ENCODE measurements at places on chromosomes 2 and 18.

DNA sequence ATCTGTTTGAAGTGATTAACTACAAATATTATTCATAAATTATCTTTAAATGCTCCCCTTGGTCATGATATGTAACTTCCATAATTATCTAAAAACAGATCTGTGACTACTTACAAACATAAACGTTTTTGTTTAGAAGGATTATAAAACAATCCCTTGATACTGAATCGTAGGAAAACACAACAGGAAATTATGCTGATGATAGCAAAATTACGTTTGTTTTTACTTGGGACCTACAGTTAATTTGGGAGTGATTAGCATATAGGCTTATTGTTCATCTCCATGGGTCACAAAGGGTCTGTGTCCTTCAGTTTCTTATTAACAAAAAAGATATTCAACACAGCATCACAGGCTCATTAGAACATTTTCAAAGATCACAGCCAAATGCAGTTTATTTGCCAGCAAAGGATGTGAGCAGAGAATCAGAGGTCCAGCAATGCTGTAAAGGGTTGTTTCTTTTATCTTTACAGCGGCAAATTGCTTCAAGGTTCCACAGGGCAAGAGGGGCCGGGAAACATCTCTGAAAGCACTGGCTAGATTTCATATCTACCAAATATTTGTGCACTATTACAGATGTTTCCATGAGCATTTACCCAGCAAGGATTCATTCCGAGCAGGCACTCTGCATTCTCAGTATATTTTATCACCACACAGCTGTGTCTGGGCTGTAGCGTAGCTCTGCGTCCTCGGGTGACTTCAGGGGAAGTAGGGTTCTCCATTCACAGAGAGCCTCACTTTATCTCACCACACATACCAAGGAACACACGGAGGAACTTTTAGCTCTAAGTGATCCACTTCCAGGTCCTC is 4.1 kb downstream of the CCDC195 start:
- no peak for DNase-seq

DNA sequence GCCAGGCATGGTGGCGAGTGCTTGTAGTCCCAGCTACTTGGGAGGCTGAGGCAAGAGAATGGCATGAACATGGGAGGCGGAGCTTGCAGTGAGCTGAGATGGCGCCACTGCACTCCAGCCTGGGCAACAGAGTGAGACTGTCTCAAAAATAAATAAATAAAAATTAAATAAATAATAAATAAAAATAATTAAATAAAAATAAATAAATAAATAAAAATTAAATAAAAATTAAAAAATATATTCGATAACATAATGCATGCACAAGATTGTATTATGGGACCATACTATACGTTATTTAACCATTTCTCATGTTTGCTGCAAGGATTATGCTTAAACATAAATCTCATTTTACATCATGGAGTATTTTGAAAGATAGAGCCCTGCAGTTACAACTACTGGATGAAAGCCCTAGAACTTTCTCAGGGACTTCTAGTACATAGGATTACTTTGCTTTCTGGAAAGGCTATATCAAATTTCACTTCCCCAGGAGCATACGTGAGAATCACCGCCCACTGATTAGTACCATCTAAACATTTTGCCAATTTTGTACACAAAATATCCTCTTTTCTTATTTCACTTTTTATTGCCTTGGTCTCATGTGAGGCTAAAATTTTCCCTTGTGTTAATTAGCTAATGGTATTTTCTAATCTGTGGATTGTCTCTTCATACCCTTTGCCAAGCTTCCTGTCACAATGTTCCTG is 234.3 kb upstream of the LYPD1 start:
- no peak for DNase-seq

- DNase-seq: no peak
These were observed 5.8 kb downstream of the GPR55 start for GRCh38 chr2:230919240-230919639.

GRCh38 chr2:78982638-78983330 is 42.7 kb upstream of the REG3G start:
- no peak for DNase-seq

GRCh38 chr2:65450810-65451209 is 18.4 kb upstream of the SPRED2 start:
- no peak for DNase-seq

- DNase-seq: no peak
These were observed 430.6 kb upstream of the RAB6C start for GRCh38 chr2:129548880-129549279.

DNA sequence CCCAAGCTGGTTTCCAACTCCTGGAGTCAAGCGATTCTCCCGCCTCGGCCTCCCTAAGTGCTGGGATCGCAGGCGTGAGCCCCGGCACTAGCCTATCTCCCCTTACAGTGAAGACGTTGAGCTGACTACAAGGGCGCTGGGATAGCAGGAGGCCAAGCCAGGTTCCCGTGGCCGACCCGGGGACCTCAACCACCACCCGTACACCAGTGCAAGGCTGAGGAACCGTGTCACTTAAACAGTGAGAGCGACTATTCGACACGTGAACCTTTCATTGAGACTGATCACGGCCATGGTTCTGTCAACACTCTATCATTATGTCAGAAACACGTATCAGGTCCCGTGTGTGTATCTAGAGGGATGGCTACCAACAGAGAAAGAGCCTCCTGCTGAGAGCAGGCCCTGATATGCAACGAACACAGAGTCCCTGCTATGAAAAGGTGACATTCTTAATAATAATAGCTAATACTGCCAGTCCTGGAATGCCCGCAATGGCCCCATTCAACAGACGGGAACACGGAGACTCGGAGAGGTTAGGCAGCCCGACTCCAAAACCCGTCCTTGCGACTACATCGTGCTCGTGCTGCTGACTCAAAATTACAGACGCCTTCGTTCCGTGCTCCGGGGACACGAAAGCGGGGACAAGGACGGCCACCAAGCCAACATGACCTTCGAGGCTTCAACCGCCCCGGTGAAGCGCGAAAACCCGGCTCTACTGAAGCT is 833 bp downstream of the AFG3L2 start:
- DNase-seq: peak; percentile 13

- DNase-seq: no peak
These were observed 281.6 kb downstream of the ZNF385B start for GRCh38 chr2:179579800-179580199.

- DNase-seq: peak; percentile 62
These were observed 92.4 kb upstream of the RMDN2 start for GRCh38 chr2:37832590-37833197.

- no peak for DNase-seq
These were observed 439.4 kb upstream of the CWC22 start for GRCh38 chr2:180446492-180446891.

GRCh38 chr2:84958135-84959059 is 12.6 kb upstream of the KCMF1 start:
- DNase-seq: no peak

DNA sequence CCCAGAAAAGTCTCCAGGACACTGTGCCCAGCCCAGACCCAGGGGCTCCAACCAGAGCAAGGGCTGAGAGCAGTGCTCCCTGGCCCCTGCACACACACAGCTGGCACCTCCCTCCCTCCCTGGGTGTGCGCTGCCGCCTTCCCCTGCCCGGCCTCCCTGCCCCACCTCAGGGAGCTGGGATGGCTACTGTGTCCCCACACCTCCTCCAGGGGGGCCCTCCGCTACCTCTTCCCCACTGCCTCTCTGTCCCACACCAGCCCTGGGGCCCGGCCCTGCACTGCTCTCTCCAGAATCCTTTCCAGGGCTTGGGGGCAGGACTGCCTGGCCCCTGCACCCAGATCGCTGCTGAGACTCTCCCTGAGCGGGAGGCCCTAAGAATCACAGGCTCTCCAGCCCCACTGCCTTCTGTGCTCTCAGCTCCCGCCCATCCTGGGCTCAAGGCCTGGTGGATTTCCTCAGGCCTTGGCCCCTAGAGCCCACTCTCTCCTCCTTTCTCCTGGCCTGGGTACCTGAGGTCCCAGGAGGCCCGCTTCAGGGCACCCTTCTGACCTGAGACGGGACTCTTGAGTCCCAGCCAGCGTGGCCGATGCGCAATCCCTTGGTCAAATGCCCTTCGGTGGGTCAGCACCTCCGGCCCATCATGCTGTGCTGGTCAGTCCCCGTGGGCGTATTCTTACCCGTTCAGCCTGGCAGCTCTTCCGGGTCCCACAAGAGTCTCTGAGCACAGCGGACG is 276.8 kb upstream of the HDAC4 start:
- no peak for DNase-seq

- DNase-seq: no peak
These were observed 4.9 kb upstream of the DUSP2 start for GRCh38 chr2:96150007-96150640.

- no peak for DNase-seq
These were observed 1661.9 kb upstream of the PIK3C3 start for GRCh38 chr18:40292985-40293710.

- DNase-seq: no peak
These were observed 33.8 kb downstream of the GPC1 start for GRCh38 chr2:240469239-240469636.

DNA sequence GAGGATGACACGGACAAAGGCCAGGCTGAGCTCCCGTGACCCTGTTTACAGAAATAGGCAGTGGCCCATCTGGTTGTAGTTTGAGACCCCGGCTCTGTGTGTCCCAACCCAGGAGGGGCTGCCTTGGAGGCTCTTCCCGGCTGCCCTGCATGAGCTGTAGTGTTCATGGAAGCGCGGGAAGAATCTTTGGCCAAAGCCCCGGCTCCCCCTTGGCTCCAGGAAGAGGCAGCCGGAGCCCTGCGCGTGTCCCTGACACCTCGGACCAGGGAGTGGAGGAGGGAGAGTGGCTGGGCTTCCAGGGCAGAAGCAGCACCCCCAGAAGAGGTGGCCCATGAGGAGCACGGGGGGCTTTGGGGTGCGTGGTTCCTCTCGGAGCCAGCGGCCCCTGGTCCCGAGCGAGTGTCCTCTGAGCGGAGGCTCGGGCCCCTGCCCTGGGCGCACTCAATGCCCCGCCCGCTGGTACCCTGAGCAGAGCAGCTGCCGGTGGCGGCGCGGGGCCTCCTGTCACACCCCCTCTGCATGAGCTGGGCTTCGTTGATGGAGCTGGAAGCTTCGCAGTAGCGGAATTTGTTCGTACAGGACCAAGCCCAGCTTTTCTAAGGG is 21.7 kb downstream of the GPR35 start:
- DNase-seq: no peak

DNA sequence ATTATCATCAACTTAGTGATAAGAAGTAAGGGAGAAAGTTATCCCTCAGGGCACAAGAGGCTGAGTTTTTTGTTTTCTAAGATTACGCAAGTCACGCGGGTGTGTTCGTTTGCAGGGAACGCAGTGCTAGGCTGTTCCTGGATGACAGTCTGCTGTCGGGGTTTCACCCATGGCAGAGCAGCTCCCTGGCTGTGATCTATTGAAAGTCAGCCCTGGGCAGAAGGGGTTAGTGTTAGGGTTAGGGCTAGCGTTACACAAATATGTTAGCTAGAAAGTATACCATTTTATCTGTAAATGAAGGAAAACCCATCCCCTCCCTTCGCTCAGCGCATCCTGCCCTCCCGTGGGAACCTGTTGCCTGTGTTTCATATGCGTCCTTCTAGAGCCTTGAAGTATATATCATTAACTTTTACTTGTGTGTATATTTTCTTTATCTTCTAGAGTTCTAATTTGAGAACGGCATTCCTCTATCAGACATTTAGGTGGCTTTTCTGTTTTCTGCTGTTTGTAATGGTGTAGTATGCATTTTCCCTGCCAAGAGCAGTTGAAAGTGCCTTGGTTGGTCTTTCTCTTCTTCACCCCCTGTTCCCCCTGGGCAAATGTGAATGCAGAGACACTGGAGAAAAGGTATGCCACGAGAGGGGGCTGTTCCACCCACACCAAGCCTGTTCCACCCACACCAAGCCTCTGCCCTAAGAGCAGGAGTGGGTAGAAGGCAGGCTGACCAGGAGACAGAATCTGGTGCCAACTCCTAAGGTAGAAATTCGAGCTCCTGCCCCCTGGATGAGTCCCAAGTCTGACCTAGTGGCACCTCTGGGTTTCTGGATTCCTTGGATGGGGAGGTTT is 47.0 kb downstream of the ARMC9 start:
- DNase-seq: no peak

DNA sequence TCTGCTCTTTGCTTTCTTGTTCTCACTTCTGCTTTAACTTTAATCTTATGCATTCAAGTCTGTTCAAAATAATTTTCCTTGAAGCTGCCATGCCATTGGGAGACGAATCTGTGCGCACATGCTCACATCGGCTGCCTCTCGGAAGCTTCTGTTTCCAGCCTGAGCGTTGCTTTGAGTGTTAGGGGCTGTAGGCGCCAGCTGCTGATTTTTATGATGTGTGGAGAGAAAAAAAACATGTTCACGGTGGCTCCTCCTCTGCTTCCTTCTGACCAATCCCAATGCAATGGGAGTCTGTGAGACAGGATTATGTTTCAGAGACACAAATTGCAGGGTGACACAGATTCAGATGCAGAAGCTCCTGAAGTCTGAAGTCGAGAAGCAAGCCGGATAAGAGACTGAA is at the start of gene MC4R:
Gene MC4R, minus strand, starts transcription at position 180 of the 400 bp plus-strand sequence. CDS start 426 bp downstream, outside the sequence.
- no peak for DNase-seq

DNA sequence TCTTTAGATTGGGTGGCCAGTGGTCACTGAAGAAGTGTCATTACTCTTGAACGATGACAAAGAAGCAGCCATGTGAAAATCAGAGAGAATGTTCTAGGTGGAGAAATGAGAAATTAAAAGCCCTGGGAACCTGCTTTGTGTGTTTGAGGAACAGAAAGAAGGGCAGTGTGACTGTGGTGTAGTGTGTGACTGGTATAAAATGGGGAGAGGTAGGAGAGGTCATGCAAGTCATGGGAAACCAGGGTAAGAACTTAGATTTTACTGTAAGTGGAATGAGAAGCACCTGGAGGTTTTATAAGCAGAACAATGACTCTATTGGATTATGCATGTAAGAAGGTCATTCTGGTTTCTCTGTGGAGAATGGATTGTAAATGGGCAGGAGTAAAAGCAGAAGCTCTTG is 12.2 kb downstream of the ICOS start:
- no peak for DNase-seq

DNA sequence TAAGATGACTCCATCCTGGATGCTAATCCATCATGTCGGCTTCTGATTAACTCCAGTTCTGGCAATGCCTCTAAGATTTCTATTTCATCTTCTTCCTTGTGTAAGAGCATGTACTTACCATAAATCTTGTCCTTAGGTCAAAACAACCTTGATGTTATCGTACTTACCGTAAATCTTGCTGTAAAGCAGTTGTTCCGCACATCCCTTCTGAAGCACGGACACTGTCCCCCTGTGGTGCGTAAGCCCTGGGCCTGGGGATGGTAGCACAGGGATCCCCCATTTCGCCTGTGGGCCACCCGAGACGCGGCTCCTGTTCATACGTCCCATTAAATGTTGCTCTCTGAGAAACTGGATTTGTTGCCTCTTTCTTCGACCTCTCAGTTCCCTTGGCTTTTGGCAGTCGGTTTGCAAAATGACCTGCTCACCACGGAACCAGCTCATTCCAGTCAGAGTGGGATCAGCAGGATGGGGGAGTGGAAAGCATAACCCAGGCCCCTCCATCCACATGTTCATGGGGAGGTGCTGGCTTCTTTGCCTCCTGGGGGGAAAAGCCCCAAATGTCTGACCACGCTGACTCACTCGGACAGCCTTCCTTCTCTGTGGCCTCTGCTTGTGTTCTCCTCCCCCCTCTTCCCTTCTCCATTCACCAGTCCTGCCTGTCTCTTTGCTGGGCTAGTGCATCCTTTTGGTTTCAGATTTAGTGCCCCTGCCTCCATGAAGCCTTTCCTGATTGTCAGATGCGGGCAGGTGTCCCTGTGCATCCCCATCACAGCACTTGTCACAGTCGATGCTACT is 49.9 kb downstream of the RAB31 start:
- DNase-seq: peak; percentile 38

- DNase-seq: no peak
These were observed 45.6 kb upstream of the ANKRD44 start for GRCh38 chr2:197356136-197356535.

GRCh38 chr2:109530712-109531111 is 83.1 kb downstream of the SEPTIN10 start:
- no peak for DNase-seq

All from AML-193 (cell line).